Osteoblast (primary cell): ENCODE measurements at places on chromosomes 7 and 10.

DNA sequence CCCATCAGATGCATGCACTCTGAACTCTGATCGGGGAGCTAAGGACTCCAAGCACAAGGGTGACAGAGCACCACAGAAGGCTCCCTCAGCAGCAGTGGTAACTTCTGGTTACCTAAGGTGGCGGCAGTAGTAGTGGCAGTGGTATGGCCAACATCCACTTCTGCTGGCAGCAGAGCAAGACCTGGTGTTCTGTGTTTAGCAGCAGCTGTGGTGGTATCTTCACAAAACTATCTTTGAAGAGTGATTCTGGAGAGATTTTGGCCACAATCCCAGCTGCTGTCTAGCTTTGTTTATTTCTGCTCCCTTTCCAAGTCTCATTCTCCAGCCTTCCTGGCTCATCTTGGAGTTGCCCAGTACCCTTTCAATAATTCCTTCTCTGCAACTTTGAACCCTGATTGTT is 102.4 kb upstream of the LRGUK start:
- DNase-seq: no peak

- no peak for DNase-seq
Measured at GRCh38 chr7:79531905-79532664, 78.6 kb upstream of the MAGI2 start.

DNA sequence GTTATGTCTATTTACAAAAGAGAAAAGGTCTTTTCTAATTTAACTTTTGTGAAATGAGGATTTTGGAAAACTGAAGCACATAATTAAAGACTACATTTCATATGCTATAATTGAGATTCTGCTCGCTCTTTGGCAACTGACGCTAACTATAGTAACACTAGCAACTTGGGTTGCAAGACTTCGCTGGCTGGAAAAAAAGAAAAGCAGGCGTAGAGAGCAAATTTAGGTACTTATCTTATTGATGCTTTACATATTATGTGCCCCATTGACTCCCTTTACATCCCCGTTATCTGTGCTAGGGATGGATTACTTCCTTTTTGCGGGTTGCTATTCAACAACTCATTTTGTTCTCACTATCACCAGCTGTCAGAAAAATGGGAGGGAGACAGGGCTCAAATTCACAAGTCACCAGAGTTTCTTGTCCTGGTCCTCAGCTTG is 10.5 kb downstream of the SEMA3C start:
- DNase-seq: no peak

- DNase-seq: no peak
Measured at GRCh38 chr10:15254808-15255648, 86.5 kb upstream of the NMT2 start.

GRCh38 chr10:65891073-65891981 is 1034.5 kb upstream of the LRRTM3 start:
- DNase-seq: no peak

- no peak for DNase-seq
Measured at GRCh38 chr10:120205368-120206018, 251.5 kb upstream of the PLPP4 start.

DNA sequence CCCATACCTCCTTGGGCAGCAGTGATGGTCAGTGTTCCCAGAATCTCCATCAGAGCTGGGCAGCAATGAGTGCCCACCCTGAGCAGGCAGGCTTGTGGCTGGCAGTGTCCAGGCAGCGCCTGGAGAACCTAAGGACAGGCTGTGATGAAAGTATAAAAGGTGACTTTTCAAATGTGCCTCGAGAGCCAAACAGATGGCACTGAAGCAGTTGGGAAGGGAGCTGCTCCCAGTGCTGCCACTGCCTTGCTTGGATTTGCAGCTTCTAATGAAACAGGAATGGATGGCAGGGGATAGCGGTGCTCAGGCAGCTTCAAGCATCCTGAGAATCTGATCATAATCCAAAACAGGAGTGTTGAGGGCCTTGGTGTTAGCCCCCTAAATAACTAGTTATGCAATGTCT is 179.8 kb upstream of the AOAH start:
- no peak for DNase-seq

DNA sequence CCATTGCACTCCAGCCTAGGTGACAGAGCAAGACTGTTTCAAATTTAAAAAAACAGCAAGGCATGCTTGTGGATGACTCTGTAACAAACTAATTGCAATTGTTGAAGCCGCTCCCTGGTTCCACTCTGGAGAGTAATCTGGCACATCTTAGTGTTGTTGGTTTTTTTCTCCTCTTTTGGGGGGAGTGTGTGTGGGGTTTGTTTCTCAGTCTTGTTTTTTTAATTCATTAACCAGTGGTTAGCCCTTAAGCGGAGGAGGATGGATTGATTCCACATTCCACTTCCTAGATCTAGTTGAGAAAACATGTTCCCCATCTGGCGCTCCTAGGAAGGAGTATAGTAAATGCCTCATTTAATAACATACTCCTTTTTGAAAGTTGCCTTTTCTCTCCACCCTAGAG is 8.6 kb upstream of the ZNF713 start:
- no peak for DNase-seq

GRCh38 chr7:107725138-107725740 is 18.7 kb upstream of the CBLL1 start:
- peak; percentile 65 for DNase-seq

GRCh38 chr7:27245798-27246691 is 3.4 kb downstream of the EVX1 start:
- DNase-seq: no peak

DNA sequence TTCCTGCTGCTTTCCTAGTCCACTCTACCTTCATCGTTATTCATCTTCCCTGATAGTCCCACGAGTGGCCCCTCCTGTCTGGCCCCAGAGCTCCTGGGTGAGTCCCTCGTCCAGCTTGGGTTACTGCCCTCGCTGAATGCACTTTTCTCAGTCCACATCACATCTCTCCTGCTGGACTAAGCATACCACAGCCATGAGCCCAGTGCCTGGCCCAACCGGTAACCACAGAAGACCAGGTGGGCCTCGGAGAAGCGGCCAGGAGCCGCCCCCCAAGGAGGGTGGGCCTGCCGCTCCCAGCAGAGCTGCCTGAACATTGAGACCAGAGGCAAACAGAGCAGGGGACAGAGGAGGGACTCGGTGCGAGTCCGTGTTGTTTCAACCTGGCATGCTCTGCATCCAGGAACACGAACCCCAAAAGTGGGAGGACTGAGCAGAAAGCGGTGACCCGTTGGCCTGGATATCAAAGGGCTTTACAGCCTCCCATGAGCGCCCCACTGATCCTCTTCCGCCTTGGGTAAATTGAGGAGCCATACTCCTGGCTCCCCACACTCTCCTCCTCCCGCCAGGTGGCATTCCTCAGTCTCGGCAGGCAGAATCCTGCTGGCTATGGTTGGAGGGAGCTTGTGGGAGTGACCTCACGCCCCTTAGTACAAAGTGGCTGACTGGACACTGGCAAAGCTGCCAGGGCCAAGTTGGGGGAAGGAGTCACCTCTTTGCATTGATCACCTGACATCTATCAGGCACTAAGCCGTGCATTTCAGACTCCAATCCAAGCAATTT is 13.3 kb downstream of the TMEM72 start:
- no peak for DNase-seq

DNA sequence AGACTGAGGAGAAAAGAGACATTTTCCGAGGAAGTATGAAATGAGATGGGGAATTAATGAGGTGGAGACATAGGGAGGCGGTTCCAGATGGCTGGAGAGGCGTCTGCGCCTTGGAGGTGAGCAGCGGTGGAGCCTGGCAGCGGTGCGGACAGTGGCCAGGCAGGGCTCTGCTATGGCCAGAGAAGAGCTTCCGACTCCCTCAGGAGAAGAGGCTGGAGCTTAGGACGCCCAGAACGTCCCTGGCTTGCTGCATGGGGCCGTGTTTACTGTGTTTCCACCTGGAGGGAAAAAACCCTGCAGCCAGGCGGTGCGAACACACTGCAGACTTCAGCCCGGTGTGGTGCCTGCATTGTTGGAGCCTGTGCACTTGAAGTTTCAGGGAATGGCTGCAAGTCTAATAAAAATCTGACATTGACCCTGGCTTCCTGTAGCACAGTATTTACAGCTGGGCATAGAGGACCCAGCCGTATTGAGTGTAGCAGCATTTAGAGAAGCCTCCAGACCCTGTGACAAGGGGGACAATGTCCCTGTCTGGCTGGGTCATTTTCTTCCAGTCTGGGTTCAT is 447.1 kb upstream of the MKI67 start:
- DNase-seq: no peak

DNA sequence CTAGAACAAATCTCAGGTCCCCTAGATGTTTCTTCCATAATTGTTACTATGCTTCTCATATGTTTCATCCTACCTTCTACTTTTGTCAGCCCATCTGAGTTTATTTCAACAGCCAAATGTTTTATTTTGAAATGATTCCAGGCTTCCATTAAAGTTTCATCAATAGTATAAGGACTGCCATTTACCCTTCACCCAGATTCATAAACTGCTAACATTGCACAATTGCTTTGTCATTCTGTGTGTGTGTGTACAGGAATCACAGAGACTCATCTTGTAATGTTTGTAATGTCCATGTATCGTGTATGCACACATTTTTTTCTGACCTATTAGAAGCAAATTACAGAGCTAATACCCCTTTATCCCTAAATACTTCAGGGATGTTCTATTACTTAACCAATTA is 25.5 kb downstream of the MMRN2 start:
- peak; percentile 47 for DNase-seq

DNA sequence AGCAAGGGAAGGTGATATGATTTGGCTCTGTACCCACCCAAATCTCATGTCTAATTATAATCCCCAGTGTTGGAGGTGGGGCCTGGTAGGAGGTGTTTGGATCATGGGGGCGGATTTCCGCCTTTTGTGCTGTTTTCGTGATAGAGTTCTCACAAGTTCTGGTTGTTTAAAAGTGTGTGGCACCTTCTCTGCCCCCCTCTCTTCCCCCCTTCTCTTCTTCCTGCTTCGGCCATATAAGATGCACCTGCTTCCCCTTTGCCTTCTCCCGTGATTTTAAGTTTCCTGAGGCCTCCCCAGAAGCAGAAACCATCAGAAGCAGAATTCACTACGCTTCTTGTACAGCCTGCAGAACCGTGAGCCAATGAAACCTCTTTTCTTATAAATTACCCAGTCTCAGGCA is 21.1 kb downstream of the BTRC start:
- no peak for DNase-seq
